ENCODE measurements at places on chromosomes 4 and X. TPM values are rescaled to one million over a fixed set of nuclear protein-coding genes. Genes with fewer than 3 reads are reported as not detected.

SSX4 gene
- total RNA-seq, result not detected

TEX13C gene
- total RNA-seq, result not detected

MCTS1 gene
- 90.8 TPM for total RNA-seq

CLIC2 gene
- total RNA-seq, result 0.08 TPM

FMR1 gene
- 17.9 TPM for total RNA-seq

BRS3 gene
- total RNA-seq, result not detected

ETDB gene
- total RNA-seq, result not detected

MAML3 gene
- 11.9 TPM for total RNA-seq

TMEM47 gene
- 0.82 TPM for total RNA-seq

CITED1 gene
- total RNA-seq, result 1.3 TPM

TGIF2LX gene
- total RNA-seq, result not detected

GABRQ gene
- 0.32 TPM for total RNA-seq

MAGEB10 gene
- total RNA-seq, result not detected

NHSL2 gene
- total RNA-seq, result 0.32 TPM

CXCL10 gene
- total RNA-seq, result not detected

ERAS gene
- total RNA-seq, result not detected

KLF8 gene
- total RNA-seq, result not detected

ENPEP gene
- total RNA-seq, result 0.07 TPM

REPS2 gene
- total RNA-seq, result 0.32 TPM

MSANTD1 gene
- 0.05 TPM for total RNA-seq

ZNF630 gene
- 0.55 TPM for total RNA-seq

ARMCX1 gene
- total RNA-seq, result 0.43 TPM

TRIM60 gene
- total RNA-seq, result not detected

USP17L28 gene
- not detected for total RNA-seq

LAGE3 gene
- 69.0 TPM for total RNA-seq

DCAF8L2 gene
- not detected for total RNA-seq

ADRA2C gene
- 11.5 TPM for total RNA-seq

CHRDL1 gene
- not detected for total RNA-seq

CXorf49 gene
- not detected for total RNA-seq

STAP1 gene
- total RNA-seq, result not detected

CXCL5 gene
- total RNA-seq, result 49.4 TPM

SLC2A9 gene
- total RNA-seq, result 0.39 TPM

SHOX gene
- not detected for total RNA-seq

RGN gene
- not detected for total RNA-seq

TMSB15B gene
- 4.9 TPM for total RNA-seq

GAB3 gene
- total RNA-seq, result 0.55 TPM

GABRG1 gene
- not detected for total RNA-seq

ATP1B4 gene
- not detected for total RNA-seq

SLC9B2 gene
- total RNA-seq, result 9.3 TPM

SPANXB1 gene
- 1.9 TPM for total RNA-seq

LIN54 gene
- total RNA-seq, result 4.1 TPM

RAB33A gene
- 0.21 TPM for total RNA-seq

GLOD5 gene
- total RNA-seq, result not detected

ITIH6 gene
- not detected for total RNA-seq

CCDC120 gene
- 3.6 TPM for total RNA-seq

FDCSP gene
- total RNA-seq, result not detected

FGFR3 gene
- total RNA-seq, result 2.2 TPM

SPANXN4 gene
- not detected for total RNA-seq

HTRA3 gene
- 14.4 TPM for total RNA-seq

DKK2 gene
- total RNA-seq, result not detected

ZAR1 gene
- total RNA-seq, result not detected

NR3C2 gene
- not detected for total RNA-seq

SPARCL1 gene
- total RNA-seq, result not detected

PGAM4 gene
- total RNA-seq, result 0.66 TPM

ENPP6 gene
- total RNA-seq, result not detected
